Diencephalon (tissue), 1 donor: ENCODE measurements at places on chromosomes 1 and 21. TPM values are rescaled to one million over a fixed set of nuclear protein-coding genes. Genes with fewer than 3 reads are reported as not detected.

The DUSP12 gene
- total RNA-seq, result 46.1 TPM

The RNU5D-1 gene
- total RNA-seq, result not detected

The MYCL gene
- total RNA-seq, result 8.8 TPM

The TPR gene
- total RNA-seq, result 88.3 TPM

The POU3F1 gene
- total RNA-seq, result 1.6 TPM

The USP33 gene
- 189 TPM for total RNA-seq

The MTF2 gene
- total RNA-seq, result 69.7 TPM

The OR2W3 gene
- total RNA-seq, result 6.0 TPM

The DISP3 gene
- 10.8 TPM for total RNA-seq

The KCND3 gene
- total RNA-seq, result 40.8 TPM
